ENCODE measurements at places on chromosomes 4 and X. TPM values are rescaled to one million over a fixed set of nuclear protein-coding genes. Genes with fewer than 3 reads are reported as not detected.

- DNase-seq: no peak
These were observed 167.9 kb downstream of the PRDM5 start for GRCh38 chr4:120754590-120754989.

GRCh38 chr4:174708381-174708780 is 120.7 kb downstream of the GLRA3 start:
- DNase-seq: no peak

DNA sequence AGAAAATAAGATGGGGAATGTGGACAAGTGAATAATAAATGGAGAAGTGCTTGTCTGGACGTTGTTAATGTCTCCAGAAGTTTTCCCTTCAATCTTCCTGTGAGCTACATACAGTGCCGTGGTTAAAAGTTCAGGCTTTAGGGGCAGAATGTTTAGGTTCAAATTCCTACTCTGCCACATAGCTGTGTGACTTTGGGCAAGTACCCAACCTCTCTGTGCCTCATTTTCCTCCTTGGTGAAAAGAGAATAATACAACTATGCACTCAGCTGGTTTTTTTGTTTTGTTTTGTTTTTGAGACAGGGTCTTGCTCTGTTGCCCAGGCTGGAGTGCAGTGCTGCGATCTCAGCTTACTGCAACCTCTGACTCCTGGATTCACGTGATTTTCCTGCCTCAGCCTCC is 143.5 kb downstream of the CHIC2 start:
- DNase-seq: no peak

DNA sequence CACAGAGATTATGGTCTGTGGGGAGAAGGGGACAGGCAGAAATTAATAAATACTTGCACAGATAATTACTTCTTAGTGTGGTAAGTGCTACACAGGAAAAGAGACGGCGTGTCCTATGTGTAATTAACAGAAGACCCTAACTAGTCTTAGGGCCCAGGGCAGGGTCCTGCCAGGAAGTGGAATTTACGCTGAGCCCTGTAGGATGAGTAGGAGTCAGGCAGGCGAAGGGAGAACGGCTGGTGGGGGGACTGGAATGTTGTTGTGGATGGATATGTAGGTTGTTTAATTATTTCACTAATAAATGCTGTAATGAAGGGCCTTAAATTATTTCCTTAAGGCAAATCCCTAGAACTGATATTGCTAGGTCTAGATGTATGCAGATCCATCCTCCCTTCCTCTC is 26.7 kb upstream of the MFAP3L start:
- DNase-seq: no peak

- no peak for DNase-seq
These were observed 28.7 kb downstream of the FAM9C start for GRCh38 chrX:13015536-13016236.

DNA sequence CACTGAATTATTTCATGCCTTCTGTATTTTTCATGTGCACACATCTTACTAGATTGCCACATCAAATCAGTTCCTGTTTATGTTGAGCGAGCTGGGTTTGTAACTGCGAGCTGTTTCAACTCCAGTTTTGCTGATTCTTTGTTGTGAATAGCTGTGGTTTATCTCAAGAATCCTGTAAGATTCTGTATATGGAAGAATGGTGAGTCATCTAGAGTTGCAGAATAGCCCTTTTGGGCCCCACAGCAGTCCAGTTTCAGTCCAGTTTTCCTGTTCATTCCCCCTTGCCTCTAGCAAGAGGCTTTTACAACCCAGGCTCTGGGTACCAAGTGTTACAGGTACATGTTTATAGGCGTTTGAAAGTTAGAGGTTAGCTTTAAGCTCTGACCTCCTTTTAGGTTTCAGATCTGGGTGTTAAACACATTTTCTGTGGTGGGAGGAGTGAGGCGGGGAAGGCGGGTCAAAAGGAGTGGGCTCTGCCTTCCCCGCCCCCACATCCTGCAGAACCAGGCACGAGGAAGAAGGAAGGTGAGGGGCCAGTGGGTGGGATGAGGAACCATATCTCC is 32.7 kb downstream of the TBC1D14 start:
- no peak for DNase-seq

DNA sequence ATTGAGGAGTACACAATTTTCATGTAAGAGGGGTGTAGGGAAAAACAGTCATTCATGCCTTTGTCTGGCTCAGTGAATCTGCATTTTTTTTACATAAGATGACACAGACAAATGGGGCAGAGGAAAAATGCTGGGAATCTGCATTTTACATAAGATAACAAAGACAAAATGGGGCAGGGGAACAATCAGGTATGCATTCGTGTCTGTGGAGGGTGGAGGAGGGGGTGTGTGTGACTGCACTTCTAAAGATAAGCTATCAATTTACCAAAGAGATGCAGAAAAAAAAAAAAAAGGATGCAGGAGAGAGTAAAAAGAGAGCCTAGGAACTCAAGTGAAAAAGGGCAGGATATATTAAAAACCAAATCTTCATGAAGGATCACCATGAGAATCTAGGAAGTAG is 637.4 kb downstream of the ZNF674 start:
- DNase-seq: no peak

DNA sequence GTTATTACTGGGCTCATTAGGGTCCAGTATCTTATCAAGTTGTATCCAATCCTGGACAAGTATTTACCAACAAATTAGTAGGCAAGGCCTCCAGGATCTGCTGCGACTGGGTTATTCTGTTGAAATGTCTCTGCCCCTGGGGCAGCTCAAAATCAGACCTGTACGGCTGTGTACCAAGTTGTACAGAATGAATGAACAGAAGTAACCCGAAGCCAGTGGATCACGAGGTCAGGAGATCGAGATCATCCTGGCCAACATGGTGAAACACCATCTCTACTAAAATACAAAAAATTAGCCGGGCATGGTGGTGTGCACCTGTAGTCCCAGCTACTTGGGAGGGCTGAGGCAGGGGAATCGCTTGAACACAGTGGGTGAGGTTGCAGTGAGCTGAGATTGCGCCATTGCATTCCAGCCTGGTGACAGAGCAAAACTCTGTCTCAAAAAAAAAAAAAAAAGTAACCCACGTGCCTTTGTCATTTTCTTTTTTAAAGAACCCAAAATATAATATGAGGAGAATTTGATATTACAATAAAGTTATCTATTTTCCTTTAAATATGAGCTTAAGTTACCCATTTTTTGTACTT is 127.3 kb downstream of the CBR4 start:
- DNase-seq: no peak

GRCh38 chrX:143634309-143634662 is 1.6 kb downstream of the SLITRK4 start:
- no peak for DNase-seq

- no peak for DNase-seq
These were observed 43.3 kb upstream of the HAND2 start for GRCh38 chr4:173573286-173573685.

DNA sequence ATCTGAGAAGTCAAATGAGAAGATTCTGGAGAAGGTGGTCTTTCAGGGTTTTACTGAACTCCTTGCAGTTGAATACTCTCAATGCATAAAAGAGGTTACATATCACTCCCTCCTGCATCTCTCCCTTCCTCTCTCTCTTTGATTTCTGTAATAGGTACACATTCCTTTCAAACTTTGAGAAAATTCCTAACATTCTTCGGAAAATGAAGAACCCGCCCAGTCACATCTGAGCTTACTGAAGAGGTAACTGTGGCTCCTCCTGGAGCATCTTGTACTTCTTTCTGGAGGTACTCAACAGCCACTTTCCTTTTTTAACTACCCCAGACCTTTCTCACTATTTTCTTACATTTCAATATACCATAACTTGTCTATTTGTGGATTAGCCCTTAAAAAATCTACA is 24.7 kb downstream of the NDST3 start:
- no peak for DNase-seq

- DNase-seq: no peak
These were observed 167.1 kb downstream of the NSUN7 start for GRCh38 chr4:40916880-40917279.

- DNase-seq: no peak
These were observed 94.0 kb downstream of the COL4A6 start for GRCh38 chrX:108344216-108344615.

GRCh38 chr4:145734576-145735346 is 54.8 kb downstream of the C4orf51 start:
- DNase-seq: peak; percentile 88

DNA sequence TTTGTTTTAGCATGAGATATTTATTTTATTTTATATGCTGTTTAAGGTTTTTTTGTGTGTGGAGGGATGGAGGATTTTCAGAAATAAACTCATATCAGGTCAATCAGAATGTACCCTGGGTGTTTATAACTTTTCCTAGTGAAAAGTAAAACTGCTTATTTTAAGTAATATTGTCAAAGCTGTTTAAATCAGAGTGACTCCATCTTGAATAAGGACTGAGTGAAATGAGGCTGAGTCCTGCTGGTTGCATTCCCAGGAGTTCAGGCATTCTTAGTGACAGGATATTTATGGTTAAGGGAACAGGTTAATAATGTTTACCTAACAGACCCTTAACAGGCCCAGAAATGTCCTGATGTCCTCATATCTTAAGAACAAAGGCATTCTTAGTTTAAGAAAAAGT is 1160.9 kb upstream of the PCDH7 start:
- no peak for DNase-seq

DNA sequence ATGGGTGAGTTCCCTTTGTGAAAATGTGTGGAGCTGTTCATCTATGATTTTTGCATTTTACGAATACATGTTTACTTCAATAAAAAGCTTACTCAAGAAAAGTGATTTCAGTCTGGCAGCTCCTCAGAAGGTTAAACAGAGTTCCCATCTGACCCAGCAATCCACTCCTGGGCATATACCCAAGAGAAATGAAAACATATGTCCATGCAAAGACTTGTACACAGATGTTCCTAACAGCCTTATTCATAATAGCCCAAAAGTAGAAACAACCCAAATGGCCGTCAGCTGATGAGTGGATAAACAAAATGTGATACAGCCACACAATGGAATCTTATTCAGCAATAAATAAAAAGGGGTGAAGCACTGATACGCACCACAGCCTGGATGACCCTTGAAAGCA is 20.8 kb downstream of the CLCN4 start:
- DNase-seq: no peak

GRCh38 chrX:71365356-71365874 is 742 bp upstream of the TAF1 start:
- no peak for DNase-seq

DNA sequence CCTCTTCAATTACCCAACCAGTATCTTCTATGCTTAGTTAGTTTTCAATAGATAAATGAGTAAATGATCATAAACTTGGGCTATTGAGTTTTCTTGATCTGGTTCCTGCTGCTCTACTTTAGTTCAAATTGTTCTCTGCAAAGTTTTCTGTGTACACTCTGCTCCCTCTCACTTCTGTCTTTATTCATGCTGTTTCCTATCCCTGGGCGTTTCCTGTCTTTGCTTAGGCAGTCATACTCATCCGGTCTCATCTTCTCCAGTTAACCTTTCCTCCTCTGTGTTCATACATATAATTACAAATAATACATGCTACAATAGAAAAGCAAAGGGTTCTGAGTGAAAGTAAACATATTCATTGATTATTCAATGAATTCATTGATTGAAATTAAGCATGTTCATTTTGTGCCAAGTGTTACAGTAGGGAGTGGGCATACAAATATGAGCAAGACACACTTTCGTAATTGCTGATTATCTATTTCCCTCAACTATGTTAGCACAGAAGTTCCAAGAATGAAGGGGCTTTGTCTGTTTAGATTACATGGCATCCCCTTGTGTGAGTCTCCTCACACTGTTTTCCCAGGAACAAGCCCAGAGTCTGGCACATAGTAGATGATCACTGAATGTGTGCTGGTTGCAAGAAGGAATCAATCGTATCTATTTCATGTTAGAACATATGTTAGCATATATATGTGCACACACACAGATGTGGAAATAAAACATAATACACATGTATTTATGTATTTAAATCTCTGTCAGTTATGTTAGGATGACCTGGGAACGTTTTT is 1.1 kb downstream of the RAB39B start:
- no peak for DNase-seq

- no peak for DNase-seq
These were observed 208.4 kb downstream of the COL25A1 start for GRCh38 chr4:109094056-109094455.

DNA sequence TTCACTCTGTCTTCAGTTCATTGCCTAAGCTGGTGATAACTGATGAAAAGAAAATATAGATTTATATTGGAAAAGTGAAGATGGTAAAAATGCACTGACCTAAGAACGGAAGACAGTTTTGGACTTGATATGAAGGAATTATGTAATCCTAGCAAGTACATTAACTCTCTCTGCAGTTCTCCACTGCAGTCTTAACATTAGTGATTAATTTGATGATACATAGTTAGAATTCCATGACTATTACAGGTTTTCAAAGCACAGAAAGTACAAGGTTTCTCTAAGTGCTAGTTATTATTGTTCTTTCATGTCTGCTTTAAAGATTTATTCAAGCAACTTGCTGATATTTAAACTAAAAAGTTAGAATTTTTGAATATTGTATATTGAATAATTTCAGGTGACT is 1591.7 kb upstream of the ADGRL3 start:
- no peak for DNase-seq

The WDFY3 gene
- 140 TPM for total RNA-seq

The TLR3 gene
- total RNA-seq: 5.7 TPM

The SPON2 gene
- 15.2 TPM for total RNA-seq

The FMR1NB gene
- total RNA-seq: not detected

The ADGRG2 gene
- total RNA-seq: 1.9 TPM

The S100G gene
- total RNA-seq: not detected

The TMPRSS11B gene
- total RNA-seq: not detected

The GUCY1B1 gene
- 34.1 TPM for total RNA-seq

The CCSER1 gene
- 2.7 TPM for total RNA-seq

The LGI2 gene
- 3.7 TPM for total RNA-seq

The FANCB gene
- 0.41 TPM for total RNA-seq

The TMSB15A gene
- total RNA-seq: not detected

The STBD1 gene
- total RNA-seq: 7.7 TPM

All from thoracic aorta (tissue), 2 donors.